ENCODE measurements at places on chromosomes 2 and 18.
A peak's percentile ranks its signal among the peaks of the same experiment; 100 is the strongest.

- DNase-seq = no peak
Measured at GRCh38 chr18:55559739-55560138, 28.3 kb downstream of the TCF4 start.

DNA sequence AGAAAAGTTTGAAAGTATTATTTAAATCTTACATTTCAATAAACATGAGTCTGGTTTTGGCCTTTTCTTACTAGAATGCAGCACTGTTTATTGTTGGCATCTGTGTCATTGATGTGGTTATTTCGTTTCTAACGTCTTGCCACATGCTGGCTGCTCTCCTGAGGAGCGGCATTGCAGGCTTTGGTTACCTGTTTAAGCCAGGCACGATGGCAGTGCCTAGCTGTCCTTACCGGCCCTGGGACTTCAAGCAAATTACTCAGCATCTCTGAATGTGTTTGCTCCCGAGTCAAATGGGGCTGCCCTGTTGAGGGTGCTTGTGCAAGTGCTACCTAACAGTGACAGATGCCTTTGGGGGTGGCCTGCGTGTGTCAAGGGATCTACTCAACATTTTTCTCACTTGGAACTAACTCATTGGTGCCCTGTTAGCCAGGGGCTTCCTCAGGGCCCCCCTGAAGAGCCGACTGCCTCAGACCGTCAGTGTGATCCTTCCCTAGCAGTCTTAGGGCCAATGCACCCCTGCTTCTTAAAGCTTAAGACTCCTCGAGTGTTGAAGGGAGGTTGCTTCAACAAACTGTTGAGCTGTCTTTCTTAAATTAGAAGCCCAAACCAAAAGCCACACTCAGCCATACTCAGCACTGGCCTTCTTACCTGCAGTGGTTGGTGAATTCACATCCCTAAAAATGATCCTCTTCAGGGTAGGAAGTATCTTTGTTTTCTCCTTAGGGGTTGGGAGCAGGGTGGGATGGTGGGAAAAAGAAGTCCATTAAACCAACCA lies 151.5 kb downstream of the NCK2 start:
- DNase-seq = no peak

- no peak for DNase-seq
Measured at GRCh38 chr2:109057686-109058085, 68.7 kb upstream of the EDAR start.

DNA sequence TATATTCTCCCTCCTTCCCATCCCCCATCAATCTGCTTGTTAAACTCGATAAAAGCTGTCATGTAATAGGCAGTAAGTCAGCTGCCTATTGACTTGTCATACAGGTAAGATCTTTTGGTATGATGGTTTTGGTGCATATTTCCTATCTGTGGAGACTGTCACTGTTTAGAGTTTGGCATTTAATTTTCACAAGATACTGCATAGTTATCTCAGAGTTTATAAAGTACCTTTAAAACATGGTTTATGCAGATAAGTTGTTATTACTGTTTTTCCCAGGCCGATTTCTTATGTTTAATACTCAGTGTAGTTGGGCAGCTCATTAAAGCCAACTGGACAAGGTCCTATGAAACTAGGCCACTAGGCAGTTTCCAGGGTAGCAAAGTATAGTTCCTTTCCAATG lies 222.1 kb downstream of the GALNT13 start:
- DNase-seq = no peak

- no peak for DNase-seq
Measured at GRCh38 chr2:120744817-120745216, 9.1 kb downstream of the GLI2 start.

DNA sequence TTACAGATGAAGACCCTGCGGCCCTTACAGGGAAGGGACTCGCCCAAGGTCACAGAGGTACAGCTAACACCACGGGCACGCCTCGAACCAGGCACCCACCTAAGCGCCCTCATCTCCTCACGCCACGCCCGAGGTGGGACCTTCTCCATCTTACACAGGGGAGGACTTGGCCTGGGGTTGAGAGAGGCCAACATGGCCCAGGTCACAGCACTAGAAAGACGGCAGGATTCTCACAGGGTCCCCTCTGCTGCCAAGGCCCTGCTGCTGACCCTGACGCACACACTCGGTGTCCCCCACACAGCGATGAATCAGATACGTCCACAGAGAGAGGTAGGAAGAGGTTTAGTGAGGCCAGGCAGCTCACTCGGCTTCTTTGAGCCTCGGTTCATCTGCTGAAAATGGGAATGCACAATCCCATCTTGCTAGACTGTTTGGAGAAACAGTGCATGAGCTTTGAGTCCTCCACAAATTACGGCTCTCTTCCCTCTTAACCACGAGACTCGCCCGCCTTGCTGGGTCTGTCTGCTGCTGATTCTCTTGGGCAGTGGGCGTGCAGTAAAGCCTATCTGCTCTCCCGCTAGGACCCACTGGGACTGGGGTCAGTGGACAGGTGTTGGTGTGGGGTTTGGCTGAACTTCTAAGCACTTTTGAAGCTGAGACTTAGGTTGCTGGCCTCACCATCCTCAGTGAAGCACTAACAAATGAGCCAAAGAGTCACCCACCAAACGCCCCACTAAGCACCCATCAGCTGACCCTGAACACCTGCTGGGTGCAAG lies 79.2 kb downstream of the SMAD7 start:
- DNase-seq = no peak

DNA sequence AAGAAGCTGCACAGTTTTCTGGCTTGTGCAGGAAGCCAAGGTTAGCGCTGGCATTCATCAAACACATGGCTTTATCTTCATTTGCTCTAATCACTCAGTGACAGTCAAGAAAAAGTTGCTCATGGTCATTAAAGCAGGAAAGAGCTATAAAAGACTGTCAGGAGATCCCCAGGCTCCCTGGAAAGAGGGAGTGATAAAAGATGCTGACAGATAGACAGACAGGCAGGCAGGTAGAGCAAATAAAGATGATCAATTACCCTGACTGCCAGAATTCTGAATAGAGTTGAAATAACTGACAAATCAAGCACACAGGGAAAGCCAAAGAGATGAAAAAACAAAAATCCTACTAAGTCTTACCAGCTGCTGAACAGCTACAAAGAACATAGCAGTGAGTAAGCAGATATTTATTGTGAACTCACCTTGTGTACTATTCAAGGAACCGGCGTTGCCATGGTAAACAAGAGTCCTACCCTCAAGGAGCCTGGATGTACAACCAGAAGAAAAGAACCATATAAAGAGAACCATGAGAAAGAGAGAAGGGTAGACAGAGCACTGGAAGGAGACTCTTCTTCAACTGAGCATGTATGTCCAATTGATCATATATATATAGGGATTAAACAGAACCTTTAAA lies 68.0 kb downstream of the RNF152 start:
- DNase-seq = no peak

GRCh38 chr2:123532994-123533393 lies 492.1 kb upstream of the CNTNAP5 start:
- no peak for DNase-seq

- DNase-seq = no peak
Measured at GRCh38 chr2:226788881-226789490, 10.6 kb downstream of the IRS1 start.

GRCh38 chr2:49335546-49335945 lies 181.2 kb upstream of the FSHR start:
- no peak for DNase-seq

- no peak for DNase-seq
Measured at GRCh38 chr2:128252501-128252900, 66.2 kb downstream of the HS6ST1 start.

GRCh38 chr2:75200140-75201096 lies 1.1 kb upstream of the TACR1 start:
- peak; percentile 49 for DNase-seq

DNA sequence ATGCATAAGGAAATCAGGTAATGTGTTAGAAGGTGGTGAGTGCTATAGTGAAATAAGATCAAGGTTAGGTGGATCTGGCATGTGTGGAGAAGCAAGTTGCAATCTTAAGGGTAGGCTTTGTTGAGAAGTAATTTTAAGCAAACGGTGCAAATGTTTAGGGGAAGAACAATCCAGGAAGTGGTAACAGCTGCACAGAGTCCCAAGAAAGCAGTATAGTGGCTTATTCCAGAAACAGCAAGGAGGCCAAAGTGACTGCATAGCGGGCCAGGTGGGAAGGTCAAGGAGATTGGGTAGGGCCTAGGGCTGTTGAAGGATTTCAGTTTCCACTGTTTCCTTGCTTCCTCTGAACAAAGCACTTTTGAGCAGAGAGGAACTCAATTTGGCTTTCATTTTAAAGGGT lies 30.0 kb upstream of the RAB1A start:
- DNase-seq = no peak

- DNase-seq = no peak
Measured at GRCh38 chr18:78271790-78272189, 707.8 kb upstream of the SALL3 start.

- DNase-seq = no peak
Measured at GRCh38 chr2:85174943-85175342, 41.8 kb downstream of the TCF7L1 start.

DNA sequence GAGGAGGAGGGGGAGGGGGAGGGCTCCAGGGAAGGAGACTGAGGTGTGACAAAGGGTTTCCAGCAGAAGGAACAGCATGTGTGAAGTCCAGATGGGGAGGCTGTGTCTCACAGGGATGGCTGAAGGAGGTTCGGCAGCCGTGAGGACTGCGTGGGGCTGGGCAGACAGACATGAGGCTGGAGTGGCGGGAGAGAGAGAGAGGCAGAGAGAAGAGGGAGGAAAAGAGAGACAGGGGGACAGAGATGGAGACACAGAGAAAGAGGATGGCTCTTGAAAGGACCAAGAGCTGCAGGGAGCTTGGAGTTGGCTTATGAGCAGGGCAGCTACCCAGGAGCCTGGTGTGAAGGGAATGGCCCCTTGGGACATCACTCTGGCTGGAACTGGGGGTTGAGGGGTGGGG lies 138.9 kb upstream of the ASB18 start:
- no peak for DNase-seq

DNA sequence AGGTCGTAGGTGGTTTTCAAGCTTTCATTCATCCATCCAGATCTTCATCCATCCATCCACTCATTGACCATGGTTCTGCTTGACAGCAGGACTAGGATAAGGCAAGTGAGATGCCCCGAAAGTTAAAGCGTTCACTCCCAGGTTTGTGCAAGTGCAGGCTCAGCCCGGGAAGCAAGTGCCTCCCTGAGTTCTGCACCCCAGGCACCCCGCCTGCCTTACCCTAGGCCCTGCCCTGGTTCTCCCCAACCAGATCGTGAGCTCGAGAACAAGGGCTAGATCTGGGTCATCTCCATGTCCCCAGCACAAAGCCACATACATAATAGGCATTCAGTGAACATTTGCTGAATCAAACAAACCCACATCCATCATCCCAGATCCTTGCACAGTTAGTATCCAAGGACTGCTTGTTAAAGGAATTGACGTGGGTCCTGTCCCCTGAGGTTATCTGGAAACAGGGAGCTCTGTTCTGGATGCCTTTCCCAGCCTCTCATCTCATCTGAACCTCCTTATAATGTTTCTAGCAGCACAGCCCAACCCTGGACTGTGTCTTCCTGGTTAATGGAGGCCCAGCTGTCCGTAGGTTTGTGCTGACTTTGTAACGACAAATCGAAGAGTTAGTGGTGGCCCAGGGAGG lies 116.1 kb upstream of the GPC1 start:
- no peak for DNase-seq

DNA sequence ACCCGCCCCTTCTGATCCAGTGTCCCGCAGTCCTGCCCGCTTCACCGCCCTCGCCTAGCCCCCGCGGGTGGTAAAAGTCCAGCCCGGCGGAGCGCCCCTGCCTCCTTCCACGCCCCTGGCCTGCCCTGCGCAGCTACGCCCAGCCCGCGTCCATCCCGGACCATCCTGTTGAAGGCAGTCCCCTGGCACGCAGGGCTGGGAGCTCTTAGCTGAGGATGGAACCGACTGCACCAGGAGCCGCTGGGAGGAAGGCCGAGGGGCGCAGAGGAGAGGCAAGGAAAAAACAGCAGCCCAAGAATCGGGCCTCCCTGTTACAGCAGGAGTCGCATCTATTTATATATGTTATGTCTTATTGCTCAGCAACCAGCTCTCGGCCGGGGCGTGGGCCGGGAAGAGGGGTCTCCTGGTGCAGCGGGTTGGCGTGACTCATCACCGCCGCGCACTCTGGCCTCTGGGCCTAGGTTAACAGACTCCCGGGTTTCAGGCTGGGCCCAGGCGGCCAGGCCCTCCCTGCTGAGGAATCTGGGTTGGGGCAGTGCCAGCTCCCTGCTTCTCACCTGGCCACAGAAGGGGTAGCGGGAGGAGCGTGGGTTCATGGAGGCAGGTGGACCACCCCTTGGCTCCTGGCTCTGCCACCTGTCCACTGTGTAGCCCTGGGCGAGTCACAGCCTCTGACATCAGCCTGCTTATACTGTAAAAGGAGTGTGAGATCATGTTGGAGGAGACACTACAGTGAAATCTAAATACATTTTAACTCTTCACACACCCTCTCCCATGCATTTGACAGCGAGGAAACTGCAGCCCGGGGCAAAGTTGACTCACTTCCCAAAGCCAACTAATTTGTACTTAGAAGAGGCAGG lies 13.4 kb upstream of the MAP3K2 start:
- DNase-seq = no peak

GRCh38 chr2:135265960-135266490 lies 213.9 kb downstream of the RAB3GAP1 start:
- no peak for DNase-seq

GRCh38 chr2:118250001-118250400 lies 161.7 kb downstream of the INSIG2 start:
- DNase-seq = no peak

GRCh38 chr2:55993685-55994084 lies 70.1 kb upstream of the EFEMP1 start:
- no peak for DNase-seq

DNA sequence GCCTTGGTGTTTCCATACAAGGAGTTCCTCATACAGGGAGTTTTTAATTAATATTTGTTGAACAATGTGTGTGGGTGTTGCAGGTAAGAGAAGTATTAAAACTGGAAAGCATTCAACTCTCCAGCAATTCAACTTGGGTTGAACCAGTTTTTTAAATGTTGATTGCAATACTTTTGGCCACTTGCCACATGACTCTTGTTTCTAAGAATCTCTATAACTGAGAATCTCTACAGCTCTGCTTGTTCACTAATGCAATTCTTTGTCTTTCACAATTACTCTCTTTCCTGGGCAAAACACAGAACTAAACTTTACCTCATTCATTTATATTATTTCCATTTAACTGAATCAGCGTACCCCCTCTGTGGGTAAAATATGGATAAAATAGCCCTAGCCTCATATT lies 429.4 kb downstream of the ARHGAP15 start:
- no peak for DNase-seq

DNA sequence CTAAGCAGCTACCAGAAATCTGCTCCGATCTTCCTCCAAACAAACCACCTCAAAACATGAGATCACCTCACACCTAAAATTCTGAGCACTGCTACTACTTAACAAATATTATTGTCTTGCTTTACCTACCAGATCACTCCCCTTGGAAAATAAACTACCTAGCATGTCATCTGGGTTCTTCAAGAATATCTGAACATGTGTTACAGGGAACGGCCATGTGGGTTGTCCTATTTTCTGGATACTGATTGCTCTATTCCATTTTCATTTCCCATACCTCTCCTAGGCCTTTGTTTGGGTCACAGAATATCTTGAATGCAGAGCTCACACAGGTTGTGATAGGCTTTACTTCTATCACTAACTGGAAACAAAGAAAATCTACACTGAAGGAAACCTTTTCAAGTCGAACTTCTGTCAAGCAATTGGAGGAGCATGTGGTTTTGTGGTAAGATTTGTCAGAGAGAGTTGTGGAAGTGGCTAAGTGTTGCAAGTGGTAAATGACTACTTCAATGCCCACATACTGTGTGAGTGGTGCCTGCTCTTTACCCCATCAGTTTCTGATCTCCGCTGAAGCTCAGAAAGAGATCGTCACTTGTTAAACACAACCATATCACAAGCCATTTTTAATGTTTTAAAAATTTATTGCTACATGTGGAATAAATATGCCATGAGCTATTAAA lies 739.1 kb upstream of the ZEB2 start:
- DNase-seq = no peak

All from HEK293T (cell line).